ENCODE measurements at places on chromosomes 3 and 15. TPM values are rescaled to one million over a fixed set of nuclear protein-coding genes. Genes with fewer than 3 reads are reported as not detected.

The ECE2 gene
- total RNA-seq, result not detected

The KCNMB3 gene
- total RNA-seq, result 2.8 TPM

DNA sequence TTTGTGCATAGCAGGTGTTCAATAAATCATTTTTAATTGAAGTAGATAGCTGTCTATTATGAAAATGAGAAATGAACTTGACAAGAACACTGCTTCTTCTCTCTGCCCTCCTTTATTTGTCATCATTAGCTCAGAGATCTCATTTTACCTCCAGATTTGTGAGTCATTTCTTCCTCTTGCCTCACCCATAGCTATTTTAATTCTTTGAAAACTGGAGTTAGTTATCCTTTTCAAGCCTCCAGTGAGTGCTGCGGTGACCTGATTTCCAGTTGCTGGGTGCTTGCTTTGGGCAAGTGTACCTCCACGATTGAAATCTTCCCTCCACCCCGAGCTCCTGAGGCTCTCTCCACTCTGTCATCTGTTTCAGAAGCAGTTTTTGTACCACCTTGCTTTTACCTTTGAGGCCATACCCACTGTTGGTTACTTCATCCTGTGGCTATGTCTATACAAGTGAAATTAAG is 114.6 kb downstream of the NFKBIZ start:
- H3K36me3 ChIP-seq, result no peaks in the 10 kb centered on the region
- DNase-seq, result no peak
- no peak overlapping the region for H3K27ac ChIP-seq
- H3K4me3 ChIP-seq, result no peak overlapping the region
- H3K27me3 ChIP-seq, result no peaks in the 10 kb centered on the region

DNA sequence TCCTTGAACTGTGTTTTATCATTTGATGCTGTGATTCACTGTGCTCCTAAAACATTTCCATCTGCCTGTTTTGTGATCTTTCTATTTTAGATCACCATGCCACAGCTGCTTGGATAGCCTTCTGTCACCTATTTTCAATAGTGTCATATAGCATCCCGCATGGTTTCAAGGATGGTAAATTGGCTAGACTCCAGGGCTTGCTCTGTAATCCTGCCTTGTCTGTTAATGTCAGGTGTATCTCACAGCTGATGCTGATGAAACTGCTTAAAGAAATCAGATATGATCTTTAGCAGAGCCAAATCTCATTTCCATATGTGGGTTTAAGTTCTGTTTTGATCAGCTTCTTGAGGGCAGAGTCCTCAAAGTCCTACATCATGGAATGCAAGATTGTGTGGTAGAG is 182.2 kb downstream of the UBE2E2 start:
- no peak overlapping the region for H3K27ac ChIP-seq
- DNase-seq, result no peak
- H3K36me3 ChIP-seq, result no peaks in the 10 kb centered on the region
- H3K4me3 ChIP-seq, result no peak overlapping the region

The SCAANT1 gene
- total RNA-seq, result not detected

The PIK3CB gene
- total RNA-seq, result 23.7 TPM
